ENCODE measurements at places on chromosomes 11 and 22.

GRCh38 chr11:74388678-74389327 lies 9.4 kb downstream of the PGM2L1 start:
- DNase-seq, result peak; percentile 9

- DNase-seq, result no peak
These were observed 17.8 kb upstream of the KCNJ11 start for GRCh38 chr11:17406082-17406817.

GRCh38 chr22:17606496-17606895 lies 22.1 kb downstream of the ATP6V1E1 start:
- DNase-seq, result no peak

GRCh38 chr11:44607987-44608386 lies 42.5 kb downstream of the CD82 start:
- no peak for DNase-seq

DNA sequence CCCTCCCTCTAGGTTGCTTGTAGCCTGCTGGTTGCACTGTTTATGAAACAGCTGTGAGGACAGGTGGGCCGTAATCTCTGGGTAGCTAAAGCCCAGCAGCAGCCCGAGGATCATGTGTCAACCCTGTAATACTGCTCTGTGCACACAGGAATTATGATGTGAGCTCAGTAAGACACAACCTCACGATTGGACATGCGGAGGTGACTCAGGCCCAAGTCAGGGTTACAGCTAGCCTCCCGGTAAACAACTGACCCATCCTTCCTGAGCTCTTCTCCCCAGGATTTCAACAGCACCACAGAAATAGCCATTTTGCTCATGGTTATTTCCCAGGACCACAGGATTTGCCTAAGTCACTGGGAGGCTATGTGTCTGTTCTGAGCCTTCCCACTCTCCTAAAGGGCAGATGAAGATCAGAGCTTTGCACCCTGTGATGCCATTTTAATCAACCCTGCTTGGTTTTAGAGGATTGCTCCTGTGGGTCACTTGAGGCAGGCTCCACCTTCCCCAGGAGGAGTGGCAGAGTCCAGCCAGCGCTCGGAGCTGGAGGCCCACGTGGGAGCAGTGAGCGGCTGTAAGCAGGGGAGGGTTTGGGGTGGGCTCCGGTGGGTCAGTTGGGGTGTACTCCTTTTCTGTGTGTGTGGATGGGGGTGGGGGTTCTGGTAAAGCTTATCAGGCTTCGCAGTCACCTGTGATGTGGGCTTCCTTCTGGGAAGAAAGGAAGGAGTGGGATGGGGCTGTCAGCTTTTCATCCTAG lies at the start of gene AMPD3:
AMPD3 (plus strand) TSS at position 387 of the 754 bp plus-strand sequence. CDS start 6,256 bp downstream, outside the sequence.
- DNase-seq, result peak; percentile 54

DNA sequence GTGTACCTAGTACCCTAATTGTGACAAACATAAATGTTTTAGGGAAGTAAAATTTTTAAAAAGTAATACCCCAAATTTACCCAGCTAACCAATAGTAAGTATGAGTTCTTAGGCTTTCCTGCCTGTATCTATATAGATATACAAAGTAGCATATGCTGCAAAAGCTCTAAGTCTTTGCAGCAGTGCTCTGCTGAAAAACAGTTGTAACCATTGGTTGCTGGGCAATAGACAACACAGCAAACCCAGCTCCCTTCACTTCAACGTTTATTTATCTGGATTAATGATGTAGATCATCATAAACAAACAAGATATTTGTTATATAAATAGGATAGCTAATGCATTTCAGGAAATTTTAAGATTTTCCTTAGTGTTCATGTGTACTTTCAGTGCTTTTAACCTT lies 82.7 kb downstream of the PAX6 start:
- DNase-seq, result no peak

GRCh38 chr22:38041760-38042487 lies 15.3 kb upstream of the PICK1 start:
- DNase-seq, result no peak

GRCh38 chr11:122981388-122982264 lies at the start of gene BSX:
BSX (minus strand) TSS chr11:122981834; CDS start chr11:122981671, 163 bp downstream.
- peak; percentile 5 for DNase-seq

Measured in T1000 (cell line).